ENCODE measurements at places on chromosomes 1 and 21. TPM values are rescaled to one million over a fixed set of nuclear protein-coding genes. Genes with fewer than 3 reads are reported as not detected.

OR2T2 gene
- total RNA-seq = not detected

TNFSF4 gene
- total RNA-seq = 1.3 TPM

PLA2G2A gene
- total RNA-seq = 9.3 TPM

REN gene
- total RNA-seq = not detected

FTCD gene
- total RNA-seq = not detected

MTARC1 gene
- 71.5 TPM for total RNA-seq

LINGO4 gene
- total RNA-seq = 0.66 TPM

CRYBG2 gene
- not detected for total RNA-seq

PLPP3 gene
- total RNA-seq = 52.7 TPM

NR1I3 gene
- total RNA-seq = not detected

OLIG2 gene
- not detected for total RNA-seq

TFAP2E gene
- total RNA-seq = not detected

All from body of pancreas (tissue), 4 donors.